ENCODE measurements at places on chromosomes 1 and 21. TPM values are rescaled to one million over a fixed set of nuclear protein-coding genes. Genes with fewer than 3 reads are reported as not detected.

Gene PPIAL4G
- total RNA-seq: not detected

Gene LCE1A
- total RNA-seq: not detected

Gene OR2L3
- not detected for total RNA-seq

Gene S100A1
- total RNA-seq: 2,313 TPM

Gene LRRC71
- total RNA-seq: not detected

Gene C21orf58
- total RNA-seq: 1.1 TPM

Gene NBPF4
- total RNA-seq: not detected

Gene HSF2BP
- total RNA-seq: not detected

Gene FCRL5
- total RNA-seq: not detected

- no peak overlapping the region for H3K4me3 ChIP-seq
- H3K36me3 ChIP-seq: peaks cover 3% of the 10 kb centered on the region
- no peak overlapping the region for H3K27ac ChIP-seq
- peaks cover 24% of the 10 kb centered on the region for H3K4me1 ChIP-seq
- no peak for DNase-seq
Measured at GRCh38 chr21:36184545-36184944, 27.9 kb downstream of the DOP1B start.

- H3K27ac ChIP-seq: no peak overlapping the region
- H3K36me3 ChIP-seq: no peaks in the 10 kb centered on the region
- H3K4me1 ChIP-seq: no peaks in the 10 kb centered on the region
- no peaks in the 10 kb centered on the region for H3K27me3 ChIP-seq
- DNase-seq: no peak
Measured at GRCh38 chr1:164504749-164505148, 54.2 kb upstream of the PBX1 start.

DNA sequence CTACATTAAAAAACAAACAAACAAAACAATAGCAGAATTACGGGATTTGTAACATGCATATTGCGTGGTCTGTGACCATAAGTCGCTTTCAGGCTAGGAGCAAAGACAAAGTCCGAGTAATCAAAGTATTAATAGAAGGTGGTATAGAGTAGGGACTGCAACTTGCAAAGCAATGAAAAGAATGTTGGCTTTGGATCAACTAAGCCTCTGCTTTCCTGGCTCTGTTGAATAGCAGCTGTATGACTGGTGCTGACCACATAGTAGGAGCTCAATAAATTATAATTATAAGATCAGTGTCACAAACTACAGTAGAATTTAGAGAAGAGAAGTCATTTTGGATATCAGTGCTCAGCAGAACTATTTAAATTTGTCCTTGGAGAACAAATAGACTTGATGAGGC, 586.4 kb downstream of the DPYD start:
- no peak overlapping the region for H3K4me3 ChIP-seq
- no peaks in the 10 kb centered on the region for H3K36me3 ChIP-seq
- H3K4me1 ChIP-seq: no peaks in the 10 kb centered on the region
- H3K27ac ChIP-seq: no peak overlapping the region
- H3K27me3 ChIP-seq: no peaks in the 10 kb centered on the region

GRCh38 chr1:199671684-199672083, 355.8 kb upstream of the NR5A2 start:
- H3K4me3 ChIP-seq: no peak overlapping the region
- no peak overlapping the region for H3K27ac ChIP-seq
- DNase-seq: no peak

DNA sequence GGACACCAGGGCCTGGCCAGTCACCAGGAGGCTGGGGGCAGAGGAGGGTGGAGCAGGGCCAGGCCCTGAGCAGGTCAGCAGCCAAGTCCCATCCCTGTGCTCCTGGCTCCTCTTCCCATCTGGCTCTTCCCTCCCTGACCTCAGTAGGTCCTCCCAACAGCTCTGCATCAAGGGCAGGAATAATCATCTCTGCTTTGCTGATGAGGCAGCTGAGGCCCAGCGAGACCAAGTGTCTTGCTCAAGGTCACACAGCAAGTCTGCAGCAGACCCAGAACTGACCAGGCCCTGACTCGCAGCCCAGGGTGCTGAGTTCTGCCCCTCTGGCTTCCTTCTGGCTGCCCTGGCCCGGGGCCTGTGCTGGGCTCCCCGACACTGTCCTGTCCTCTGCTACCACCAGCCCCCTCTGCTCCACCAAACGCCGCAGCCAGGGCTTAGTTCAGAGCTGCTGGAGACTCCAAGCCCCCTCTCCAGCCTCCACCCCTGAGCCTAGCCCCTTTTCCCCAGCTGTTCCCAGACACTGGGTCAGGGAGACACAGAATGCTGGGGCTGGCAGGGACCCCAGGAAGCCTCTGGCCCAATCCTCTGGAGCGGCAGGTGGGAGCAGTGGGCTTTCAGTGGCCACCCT, 224.9 kb downstream of the PTPRU start:
- DNase-seq: no peak
- H3K4me3 ChIP-seq: no peak overlapping the region
- H3K27ac ChIP-seq: no peak overlapping the region
- no peaks in the 10 kb centered on the region for H3K4me1 ChIP-seq

DNA sequence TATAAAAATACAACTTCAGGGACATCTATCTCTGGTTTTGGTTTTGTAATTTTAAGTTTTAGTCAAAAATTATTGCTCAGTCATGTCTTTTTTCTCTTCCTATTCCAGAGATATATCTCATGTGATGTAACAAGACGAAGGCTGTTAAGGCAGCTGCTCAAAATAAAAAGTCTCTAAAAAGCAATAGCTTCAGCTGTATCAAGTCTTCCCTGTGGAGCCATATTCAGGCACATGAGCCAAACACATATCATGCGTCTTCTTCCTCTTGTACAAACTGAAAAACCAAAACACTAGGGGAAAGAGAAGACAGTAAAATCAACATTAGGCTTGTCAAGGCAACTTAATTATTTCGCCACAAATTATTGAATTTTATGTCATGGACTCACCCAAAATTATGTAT, 240.7 kb downstream of the NRIP1 start:
- no peaks in the 10 kb centered on the region for H3K36me3 ChIP-seq
- no peaks in the 10 kb centered on the region for H3K27me3 ChIP-seq
- H3K4me3 ChIP-seq: no peak overlapping the region
- H3K27ac ChIP-seq: no peak overlapping the region
- H3K4me1 ChIP-seq: no peaks in the 10 kb centered on the region
- no peak for DNase-seq

DNA sequence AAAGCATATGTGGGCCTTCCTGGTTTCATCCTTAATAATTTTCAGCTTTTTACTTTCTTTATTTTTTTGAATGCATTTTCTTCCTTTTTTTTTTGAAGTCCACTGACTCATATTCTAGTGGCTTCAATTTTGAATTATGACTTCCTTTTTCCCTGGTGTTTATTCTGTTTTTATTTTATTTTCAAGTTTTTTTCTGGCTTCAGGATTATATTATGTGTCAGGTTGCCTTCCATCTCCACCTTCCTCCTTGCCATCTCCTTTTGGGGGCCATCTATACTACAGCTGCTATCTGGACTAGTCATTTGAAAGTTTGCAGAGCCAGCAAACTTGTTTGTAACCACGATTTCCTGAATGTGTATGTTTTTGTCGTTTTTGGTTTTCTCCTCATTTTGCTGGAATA, 117.6 kb downstream of the LEPR start:
- no peak for DNase-seq
- H3K4me3 ChIP-seq: no peak overlapping the region
- no peaks in the 10 kb centered on the region for H3K36me3 ChIP-seq
- no peak overlapping the region for H3K27ac ChIP-seq

DNA sequence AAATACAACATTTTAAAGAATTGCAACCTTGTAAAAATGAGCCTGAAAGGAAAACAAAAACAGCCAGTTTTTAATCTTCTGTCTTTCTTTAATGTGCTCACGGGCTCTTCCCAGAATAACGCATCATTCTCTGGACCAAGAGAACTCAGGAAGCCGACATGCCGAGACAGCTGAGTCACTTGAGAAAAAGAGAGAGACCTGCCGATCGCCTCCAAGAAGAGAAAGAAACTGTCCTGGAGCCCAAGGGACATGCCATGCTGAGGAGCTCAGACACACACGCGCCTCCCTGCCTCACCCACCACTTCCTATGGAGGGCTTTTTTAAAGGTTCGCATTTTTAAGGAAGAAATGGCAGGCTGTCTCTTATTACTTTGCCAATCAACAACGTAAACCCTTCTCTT, 176.4 kb downstream of the ZNF281 start:
- no peak for DNase-seq
- H3K36me3 ChIP-seq: no peaks in the 10 kb centered on the region
- H3K4me3 ChIP-seq: no peak overlapping the region
- no peaks in the 10 kb centered on the region for H3K27me3 ChIP-seq

DNA sequence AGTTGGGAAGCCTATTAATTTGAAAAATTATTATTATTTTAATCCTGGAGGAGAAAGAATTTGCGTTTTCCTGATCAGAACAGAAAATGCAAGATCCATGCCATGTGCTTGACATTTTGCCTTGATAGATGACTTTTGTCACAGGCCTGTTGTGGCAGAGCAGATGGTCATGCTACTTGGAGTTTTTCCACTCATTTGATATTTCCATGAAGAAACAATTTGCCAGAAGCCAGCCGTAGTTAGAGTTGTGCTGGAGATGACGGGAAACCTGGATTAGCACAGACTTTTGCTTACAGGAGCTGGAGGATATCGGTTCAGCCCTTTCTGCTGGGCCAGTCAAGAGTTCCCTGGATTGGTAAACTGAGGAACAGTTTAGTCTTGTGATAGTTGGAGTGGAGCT, 3.2 kb downstream of the RCAN3 start:
- DNase-seq: no peak
- H3K27ac ChIP-seq: no peak overlapping the region
- H3K27me3 ChIP-seq: no peaks in the 10 kb centered on the region
- no peaks in the 10 kb centered on the region for H3K36me3 ChIP-seq

- no peaks in the 10 kb centered on the region for H3K27me3 ChIP-seq
- H3K4me1 ChIP-seq: no peaks in the 10 kb centered on the region
- H3K27ac ChIP-seq: no peak overlapping the region
- peaks cover 48% of the 10 kb centered on the region for H3K36me3 ChIP-seq
- H3K4me3 ChIP-seq: no peak overlapping the region
- DNase-seq: no peak
Measured at GRCh38 chr1:224411766-224412165, 22.8 kb downstream of the WDR26 start.

- H3K36me3 ChIP-seq: no peaks in the 10 kb centered on the region
- no peaks in the 10 kb centered on the region for H3K27me3 ChIP-seq
- no peaks in the 10 kb centered on the region for H3K4me1 ChIP-seq
- DNase-seq: no peak
- no peak overlapping the region for H3K4me3 ChIP-seq
Measured at GRCh38 chr1:188903241-188903640, 1574.4 kb downstream of the BRINP3 start.

GRCh38 chr1:219432191-219432606, 180.7 kb downstream of the ZC3H11B start:
- no peaks in the 10 kb centered on the region for H3K36me3 ChIP-seq
- no peaks in the 10 kb centered on the region for H3K27me3 ChIP-seq
- DNase-seq: no peak
- H3K27ac ChIP-seq: no peak overlapping the region

- H3K4me3 ChIP-seq: no peak overlapping the region
- H3K27me3 ChIP-seq: no peaks in the 10 kb centered on the region
- no peak for DNase-seq
- peaks cover 5% of the 10 kb centered on the region for H3K4me1 ChIP-seq
- H3K36me3 ChIP-seq: no peaks in the 10 kb centered on the region
Measured at GRCh38 chr1:112634367-112634766, 14.7 kb downstream of the CAPZA1 start.

GRCh38 chr1:58035523-58035922, 511.0 kb downstream of the OMA1 start:
- H3K4me1 ChIP-seq: no peaks in the 10 kb centered on the region
- H3K27ac ChIP-seq: no peak overlapping the region
- no peaks in the 10 kb centered on the region for H3K36me3 ChIP-seq
- no peak for DNase-seq

DNA sequence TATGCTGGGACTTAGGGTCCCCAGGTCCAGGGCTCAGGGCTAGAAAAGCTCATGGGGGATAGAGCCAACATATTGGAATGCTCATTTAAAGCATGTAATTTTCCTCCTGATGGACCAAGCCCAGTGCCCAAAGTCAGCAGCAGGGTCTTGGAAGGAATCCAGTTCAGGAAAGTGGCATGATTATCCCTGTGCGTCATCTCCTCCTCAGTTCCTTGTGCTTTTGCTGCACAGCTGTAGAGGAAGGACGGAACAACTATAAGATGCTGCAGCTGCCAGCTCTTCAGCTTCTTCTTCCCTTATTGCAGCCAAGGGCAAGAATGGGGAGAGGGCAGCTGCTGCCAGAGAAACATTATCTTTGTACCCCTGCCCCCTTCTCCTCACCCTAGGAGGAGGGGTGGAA, 58.4 kb downstream of the OVGP1 start:
- H3K4me1 ChIP-seq: no peaks in the 10 kb centered on the region
- no peak overlapping the region for H3K27ac ChIP-seq
- peaks cover 18% of the 10 kb centered on the region for H3K27me3 ChIP-seq
- H3K36me3 ChIP-seq: no peaks in the 10 kb centered on the region

- no peaks in the 10 kb centered on the region for H3K36me3 ChIP-seq
- peaks cover 16% of the 10 kb centered on the region for H3K4me1 ChIP-seq
- no peak overlapping the region for H3K4me3 ChIP-seq
- H3K27ac ChIP-seq: no peak overlapping the region
- H3K27me3 ChIP-seq: peaks cover 96% of the 10 kb centered on the region
Measured at GRCh38 chr1:46492871-46493270, 3.2 kb downstream of the DMBX1 start.

GRCh38 chr1:25167269-25168192, 64.8 kb downstream of the SYF2 start:
- H3K36me3 ChIP-seq: no peaks in the 10 kb centered on the region
- no peaks in the 10 kb centered on the region for H3K4me1 ChIP-seq
- no peak for DNase-seq
- no peak overlapping the region for H3K27ac ChIP-seq
- no peaks in the 10 kb centered on the region for H3K27me3 ChIP-seq

- no peak overlapping the region for H3K27ac ChIP-seq
- H3K27me3 ChIP-seq: no peaks in the 10 kb centered on the region
- DNase-seq: no peak
- no peaks in the 10 kb centered on the region for H3K4me1 ChIP-seq
- no peaks in the 10 kb centered on the region for H3K36me3 ChIP-seq
Measured at GRCh38 chr1:70083519-70083918, 121.9 kb downstream of the LRRC40 start.

DNA sequence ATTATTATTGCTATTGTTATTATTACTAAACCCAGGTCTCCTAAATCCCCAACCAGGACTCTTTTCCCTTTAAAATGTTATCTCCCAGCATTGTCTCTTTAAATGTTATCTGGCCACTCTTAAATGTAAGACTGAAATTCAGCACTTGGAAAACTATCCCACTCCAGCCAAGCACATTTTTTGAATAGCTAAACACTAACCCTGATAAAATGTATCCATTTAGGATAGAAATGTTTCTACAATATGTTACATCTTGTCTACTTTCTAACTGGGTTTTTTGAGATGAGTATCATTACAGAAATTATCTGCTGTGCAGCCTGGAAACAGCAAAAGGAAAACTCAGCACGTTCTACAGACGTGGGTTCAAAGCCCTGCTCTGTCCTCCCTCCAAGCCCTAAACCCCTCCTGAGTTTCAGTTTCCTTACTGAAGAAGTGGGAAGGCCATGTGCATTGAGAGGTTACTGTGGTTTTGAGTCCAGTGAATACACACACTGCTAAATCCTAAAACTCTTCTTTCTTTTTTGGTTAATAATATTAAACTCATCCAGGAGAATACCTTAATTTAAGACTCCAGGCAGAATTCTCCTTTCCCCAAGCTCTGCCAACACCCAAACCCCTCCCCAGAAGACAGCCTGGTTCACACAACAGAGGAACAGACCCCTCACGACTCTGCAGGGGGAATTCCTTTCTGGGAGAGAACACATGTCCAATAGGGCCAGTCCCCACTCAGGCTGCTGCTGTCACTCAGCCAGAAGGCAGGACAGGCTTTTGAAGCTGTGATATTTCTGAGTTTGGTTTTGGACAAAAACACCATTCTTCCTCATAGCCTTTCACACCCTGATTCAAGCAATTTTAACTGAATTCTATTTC, 41.9 kb downstream of the HIVEP3 start:
- peaks cover 25% of the 10 kb centered on the region for H3K4me1 ChIP-seq
- H3K36me3 ChIP-seq: no peaks in the 10 kb centered on the region
- no peak overlapping the region for H3K4me3 ChIP-seq
- no peaks in the 10 kb centered on the region for H3K27me3 ChIP-seq
